ENCODE measurements at places on chromosomes 12 and 14.

- no peak for DNase-seq
Measured at GRCh38 chr14:55123852-55124639, 5.0 kb upstream of the LGALS3 start.

DNA sequence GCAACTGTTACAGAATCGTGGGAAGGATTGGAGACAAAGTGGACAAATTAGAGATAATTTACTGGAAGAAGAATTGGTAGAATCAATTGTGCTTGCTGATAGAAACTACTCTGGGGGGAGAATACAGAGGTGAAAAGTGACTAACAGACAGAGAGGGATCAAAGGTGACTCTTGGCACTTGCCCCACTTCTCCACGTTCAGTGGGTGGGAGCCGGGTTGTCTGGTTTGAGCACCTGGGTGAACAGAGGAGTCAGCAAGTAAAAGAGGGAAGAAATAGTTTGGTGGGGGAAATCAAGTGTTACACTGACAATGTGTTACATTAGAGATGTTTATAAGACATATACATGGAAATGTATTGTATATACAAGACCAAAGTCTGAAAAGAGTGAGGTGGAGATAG is 69.1 kb downstream of the PPP2R5E start:
- no peak for DNase-seq

- DNase-seq: no peak
Measured at GRCh38 chr14:102471921-102472790, 37.4 kb downstream of the ANKRD9 start.

- DNase-seq: no peak
Measured at GRCh38 chr14:37254411-37254947, 56.7 kb downstream of the MIPOL1 start.

DNA sequence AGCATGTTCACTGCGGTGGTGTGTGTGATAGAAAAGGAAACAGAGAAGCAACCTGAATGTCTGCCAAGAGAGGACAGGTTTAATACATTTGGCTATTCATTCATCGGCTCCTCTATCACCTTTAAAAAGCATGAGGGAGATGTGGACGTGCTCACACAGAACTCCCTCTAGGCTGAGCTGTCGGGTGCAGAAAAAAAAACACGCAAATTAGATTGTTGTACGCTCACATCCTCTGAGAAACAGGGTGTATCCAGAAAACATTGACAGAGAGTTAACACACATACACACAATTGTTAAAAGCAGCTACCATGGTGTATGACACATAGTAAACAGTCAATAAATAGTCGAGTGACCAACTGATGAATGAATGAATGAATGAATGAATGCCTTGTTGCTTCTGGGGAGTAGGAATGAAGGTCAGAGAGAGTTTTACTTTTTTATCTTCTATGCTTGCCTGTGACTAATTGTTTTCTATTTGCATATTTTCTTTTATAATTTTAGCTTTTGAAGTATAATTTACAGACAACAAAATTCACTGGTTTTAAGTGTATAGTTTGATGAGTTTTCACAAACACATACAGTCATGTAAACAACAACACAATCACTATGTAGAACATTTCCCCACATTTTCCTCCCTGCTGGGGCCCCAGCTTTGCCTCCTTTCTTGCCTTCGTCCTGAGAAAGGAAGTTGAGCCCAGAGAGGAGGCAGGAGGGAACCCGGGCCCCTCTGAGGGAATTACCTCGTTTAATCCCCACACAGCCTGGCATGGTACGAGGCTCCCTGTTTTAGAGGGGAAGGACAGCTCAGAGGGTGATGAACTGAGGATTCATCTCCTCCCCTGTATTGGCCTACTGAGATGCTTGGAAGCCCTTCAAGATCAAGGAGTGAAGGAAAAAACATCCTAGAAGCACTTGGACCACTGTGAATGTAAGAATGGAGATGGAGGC is 19.7 kb upstream of the FAM222A start:
- no peak for DNase-seq

GRCh38 chr12:5969974-5970690 is 25.1 kb upstream of the ANO2 start:
- DNase-seq: no peak

- DNase-seq: peak; percentile 59
Measured at GRCh38 chr14:68978172-68978911, 760 bp downstream of the ACTN1 start.

DNA sequence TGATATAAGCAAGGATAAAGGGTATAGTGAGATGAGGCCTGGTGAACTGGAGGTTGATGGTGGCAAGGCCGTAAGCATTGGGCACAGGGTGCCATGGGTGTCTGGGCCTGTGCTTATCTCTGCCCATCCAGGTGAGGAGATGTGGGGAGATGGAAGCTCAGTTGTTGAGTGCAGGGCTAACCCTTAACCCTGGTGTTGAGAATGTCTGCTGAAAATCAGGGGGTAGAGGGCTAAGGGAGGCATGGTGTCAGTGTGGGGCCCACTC is 86.1 kb downstream of the SYNE2 start:
- DNase-seq: no peak

DNA sequence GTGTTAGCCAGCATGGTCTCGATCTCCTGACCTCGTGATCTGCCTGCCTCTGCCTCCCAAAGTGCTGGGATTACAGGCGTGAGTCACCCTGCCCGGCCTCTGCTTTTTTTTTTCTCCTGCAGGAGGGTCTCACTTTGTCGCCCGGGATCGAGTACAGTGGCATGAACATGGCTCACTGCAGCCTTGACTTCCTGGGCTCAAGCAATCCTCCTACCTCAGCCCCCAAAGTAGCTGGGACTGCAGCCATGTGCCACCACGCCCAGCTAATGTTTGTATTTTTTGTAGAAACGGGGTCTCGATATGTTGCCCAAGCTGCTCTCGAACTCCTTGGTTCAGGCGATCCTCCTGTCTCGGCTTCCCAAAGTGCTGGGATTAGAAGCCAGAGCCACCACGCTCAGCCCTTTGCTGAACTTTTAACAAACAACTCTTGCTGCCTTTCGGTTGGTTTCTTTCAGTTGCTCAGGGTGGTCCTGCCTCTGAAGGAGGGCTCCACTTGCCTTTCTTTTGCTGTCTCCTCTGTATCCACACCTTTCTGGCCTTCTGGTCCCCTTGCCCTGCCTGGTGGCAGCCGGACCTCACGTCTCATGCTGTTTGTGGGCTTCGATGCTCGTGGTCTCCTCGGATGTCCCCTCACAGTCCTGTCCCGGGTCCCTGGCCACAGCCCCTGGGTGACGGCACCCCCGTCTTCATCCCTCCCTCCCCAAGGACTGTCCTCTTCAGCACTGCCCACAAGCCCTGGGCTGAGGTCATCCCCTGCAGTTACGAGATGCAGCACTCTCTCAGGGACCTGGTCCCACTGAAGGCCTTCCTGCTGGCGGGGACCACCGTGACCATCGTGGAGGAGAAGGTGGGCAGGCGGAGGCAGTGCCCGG is 3.8 kb upstream of the B3GNT4 start:
- no peak for DNase-seq

DNA sequence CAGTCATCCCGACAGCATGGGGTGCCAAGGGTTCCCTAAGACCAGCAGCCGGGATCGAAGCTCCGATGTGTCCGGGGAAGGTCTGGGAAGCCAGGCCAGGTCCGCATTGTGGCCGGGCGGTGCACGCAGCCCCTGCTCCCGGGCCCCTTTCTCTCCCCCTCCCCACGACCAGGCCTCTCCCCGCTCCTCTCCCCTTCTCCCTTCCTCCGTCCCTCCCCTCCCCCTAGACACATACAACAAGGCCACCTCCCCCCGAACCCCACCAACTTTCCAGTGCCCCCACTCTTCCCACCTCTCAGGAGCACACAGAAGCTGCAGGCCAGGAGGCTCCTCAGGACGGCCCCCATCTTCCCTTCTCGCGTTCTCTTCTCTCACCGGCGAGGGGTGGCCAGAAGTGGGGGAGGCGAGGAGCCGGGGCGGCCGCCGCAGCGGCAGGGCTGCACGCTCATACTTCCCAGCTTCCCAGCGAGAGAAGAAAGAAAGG is 413 bp downstream of the LRP6 start:
- no peak for DNase-seq

GRCh38 chr12:50932787-50933280 is 19.5 kb upstream of the HIGD1C start:
- DNase-seq: no peak

DNA sequence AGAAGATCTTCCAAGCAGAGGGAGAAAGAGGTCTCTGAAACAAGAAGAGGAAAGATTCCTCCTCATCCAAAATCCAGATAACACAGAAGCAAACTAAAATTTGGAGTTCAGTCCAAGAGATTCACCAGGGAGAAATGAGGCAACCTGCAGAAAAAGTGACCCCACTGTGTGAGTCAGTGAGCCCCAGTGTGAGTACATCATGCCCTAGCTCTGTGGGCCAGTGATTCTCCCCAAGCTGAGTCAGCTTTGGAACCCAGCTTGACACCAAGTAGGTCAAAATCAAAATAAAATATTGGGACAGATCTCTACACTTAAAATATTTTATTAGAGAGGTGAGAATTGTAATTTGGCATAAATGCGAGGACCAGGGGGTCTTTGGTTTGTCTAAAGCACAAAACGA is 17.2 kb downstream of the CLEC2B start:
- DNase-seq: no peak

GRCh38 chr12:124075841-124076240 is 102.8 kb downstream of the ZNF664 start:
- DNase-seq: peak; percentile 29

DNA sequence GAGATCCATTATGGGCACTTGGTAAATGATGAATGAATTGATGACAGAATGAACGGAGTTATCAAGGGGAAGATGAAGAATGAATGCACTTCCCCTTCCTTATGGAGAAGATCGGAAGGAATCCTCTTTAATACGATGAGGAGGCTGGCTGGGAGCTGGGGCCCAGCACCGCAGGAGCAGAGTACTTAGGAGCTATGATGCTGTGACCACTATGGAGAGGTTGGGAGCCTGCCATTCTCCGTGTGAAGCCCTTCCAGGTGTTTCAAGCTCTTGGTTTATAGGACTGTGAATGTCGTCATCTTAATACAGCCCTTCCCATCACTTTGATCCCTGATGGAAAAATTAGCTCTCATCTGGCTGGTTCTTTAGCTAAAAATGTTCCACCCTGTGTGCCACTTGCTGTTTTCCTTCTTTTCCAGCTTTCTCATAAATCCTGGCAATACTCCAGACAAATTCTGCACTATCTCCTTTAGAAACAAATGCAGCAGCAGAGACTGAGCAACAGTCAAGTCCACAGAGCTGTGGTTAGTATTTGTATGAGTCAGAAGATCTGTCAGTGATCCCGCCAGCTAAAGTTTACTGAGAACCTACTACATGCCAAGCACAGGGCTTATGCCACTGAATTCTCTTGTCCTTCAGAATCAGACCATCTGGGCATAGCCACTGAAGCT is 263.1 kb upstream of the CRY1 start:
- DNase-seq: peak; percentile 90

- DNase-seq: peak; percentile 7
Measured at GRCh38 chr14:26863736-26864135, 265.9 kb upstream of the NOVA1 start.

- DNase-seq: peak; percentile 56
Measured at GRCh38 chr12:29155079-29155478, 6.0 kb downstream of the FAR2 start.

GRCh38 chr14:80055667-80056496 is 155.4 kb downstream of the DIO2 start:
- peak; percentile 70 for DNase-seq

DNA sequence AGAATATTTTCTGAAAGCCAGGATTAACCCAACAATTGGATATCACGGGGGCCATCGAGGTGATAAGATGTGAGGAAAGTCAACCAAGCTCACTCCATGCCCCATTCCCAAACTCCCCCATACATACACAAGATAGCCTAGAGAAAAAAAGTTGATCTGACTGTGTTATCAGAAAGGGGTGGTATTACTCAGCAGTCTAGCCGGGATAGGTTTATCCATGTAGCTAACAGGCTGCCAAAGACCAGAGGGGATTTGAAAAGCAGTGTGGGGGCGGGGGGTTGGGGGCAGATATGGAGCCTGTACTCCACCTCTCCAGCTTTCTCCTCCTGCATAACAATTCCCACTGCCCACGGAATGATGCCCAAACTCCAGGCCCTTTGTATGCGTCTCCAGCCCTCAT is 13.2 kb upstream of the MAP1LC3B2 start:
- DNase-seq: no peak

DNA sequence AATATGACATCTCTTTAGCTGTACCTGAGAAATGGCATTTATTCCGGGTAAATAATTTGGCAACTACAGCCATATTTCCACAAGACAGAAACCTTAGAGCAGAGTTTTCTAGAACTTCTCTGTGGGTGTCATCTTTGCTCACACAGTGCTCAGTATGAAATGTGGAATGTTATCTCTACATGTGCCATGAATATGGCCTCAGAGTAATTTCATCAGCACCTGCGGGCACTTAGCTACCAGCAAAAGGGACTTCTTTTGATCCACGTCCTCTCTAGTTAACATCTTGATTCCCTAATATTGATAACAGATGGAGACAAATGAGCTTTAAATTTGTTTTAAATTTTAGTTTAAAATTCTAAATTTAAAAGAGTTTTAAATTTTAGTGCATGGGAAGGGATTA is 2.9 kb upstream of the ATG14 start:
- DNase-seq: no peak

DNA sequence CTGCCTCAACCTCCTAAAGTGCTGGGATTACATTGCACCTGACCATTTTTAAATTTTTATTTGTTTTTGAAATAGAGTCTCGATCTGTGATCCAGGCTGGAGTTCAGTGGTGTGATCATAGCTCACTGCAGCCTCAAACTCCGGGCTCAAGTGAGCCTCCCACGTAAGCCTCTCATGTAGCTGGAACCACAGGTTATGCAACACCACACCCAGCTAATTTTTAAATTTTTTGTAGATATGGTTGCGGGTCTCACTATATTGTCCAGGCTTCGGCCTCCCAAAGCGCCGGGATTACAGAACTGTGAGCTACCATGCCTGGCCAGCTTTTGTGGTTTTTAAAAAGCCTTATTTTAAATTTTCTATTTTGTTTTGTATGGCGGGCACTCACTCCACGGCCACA is 2.2 kb upstream of the DRAM1 start:
- DNase-seq: no peak

- DNase-seq: no peak
Measured at GRCh38 chr12:5063149-5063548, 19.5 kb downstream of the KCNA5 start.

DNA sequence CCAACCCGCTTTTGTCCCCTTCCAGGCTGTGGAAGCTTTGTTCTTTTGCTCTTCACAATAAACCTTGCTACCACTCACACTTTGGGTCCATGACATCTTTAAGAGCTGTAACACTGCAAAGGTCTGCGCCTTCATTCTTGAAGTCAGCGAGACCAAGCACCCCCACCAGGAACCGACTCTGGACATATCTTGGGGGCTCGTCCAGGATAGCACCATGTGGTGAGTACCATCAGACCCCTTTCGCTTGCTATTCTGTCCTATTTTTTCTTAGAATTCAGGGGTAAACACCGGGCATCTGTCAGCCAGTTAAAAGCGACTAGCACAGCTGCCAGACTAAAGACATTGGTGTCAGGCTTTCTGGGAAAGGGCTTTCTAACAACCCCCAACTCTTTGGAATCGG is 137.6 kb upstream of the PPFIA2 start:
- DNase-seq: no peak

All from M059J (cell line).